ENCODE measurements at places on chromosomes 5 and 9.

DNA sequence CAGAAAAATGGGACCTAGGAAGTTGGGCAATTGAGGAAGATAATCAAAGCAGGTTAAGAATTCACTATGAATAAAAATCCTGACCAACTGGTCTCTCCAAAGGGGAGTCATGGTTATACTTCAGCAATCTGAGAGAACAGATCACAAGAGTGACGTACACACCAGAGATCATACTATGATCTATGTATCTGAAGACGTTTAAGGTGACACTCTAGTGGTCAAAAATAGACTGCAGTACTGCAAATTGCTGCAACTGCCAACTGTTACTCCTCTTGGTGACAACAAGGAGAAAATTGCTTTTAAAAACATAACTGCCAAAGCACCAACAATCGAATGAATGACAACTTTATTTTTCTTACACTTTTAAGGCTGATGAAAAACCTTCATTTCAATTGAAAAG, 4.9 kb downstream of the AK6 start:
- DNase-seq, result no peak

- DNase-seq, result no peak
These were observed 12.6 kb downstream of the HNRNPH1 start for GRCh38 chr5:179610903-179611265.

GRCh38 chr5:149724130-149724840, 5.8 kb upstream of the PPARGC1B start:
- DNase-seq, result no peak

DNA sequence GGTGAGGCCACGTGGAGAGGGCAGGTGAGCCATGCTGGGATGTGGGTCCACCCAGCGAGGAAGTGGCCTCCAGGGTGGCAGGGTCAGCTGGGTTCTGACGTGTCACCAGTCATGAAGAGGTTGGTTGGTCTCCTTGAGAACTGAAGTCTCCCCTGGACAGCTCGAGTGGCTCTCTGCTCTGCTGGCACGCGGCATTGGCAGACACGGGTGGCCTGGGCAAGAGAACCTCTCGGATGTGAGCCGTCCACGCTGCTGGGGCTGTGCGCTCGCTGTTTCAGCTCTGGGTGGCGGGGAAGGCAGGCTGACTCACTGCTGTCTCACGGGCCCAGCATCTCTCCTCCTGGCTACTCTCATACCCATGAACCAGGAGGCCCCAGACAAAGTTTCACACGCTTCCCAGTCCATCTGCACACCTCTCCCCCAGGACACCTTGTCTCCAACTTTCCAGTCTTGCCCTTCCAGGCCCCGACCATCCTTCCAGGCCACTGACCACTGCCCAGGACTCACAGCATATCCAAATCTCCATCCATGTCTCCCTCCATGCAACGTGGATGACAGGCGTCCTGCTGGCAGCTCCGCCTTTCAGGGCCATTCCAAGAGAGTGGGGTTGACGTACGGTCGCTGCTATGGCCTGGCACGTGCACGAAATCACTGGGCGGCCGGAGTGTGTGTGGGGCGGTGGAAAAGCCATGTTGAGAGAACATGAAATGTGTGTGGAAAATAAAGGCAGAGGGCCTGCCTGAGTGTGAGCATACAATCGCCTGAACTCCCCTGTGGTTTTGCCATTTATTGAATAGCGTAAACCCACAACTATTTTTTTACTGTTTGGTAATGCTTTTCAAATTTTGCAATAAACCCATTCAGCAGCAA, 145.0 kb upstream of the COL5A1 start:
- DNase-seq, result no peak

DNA sequence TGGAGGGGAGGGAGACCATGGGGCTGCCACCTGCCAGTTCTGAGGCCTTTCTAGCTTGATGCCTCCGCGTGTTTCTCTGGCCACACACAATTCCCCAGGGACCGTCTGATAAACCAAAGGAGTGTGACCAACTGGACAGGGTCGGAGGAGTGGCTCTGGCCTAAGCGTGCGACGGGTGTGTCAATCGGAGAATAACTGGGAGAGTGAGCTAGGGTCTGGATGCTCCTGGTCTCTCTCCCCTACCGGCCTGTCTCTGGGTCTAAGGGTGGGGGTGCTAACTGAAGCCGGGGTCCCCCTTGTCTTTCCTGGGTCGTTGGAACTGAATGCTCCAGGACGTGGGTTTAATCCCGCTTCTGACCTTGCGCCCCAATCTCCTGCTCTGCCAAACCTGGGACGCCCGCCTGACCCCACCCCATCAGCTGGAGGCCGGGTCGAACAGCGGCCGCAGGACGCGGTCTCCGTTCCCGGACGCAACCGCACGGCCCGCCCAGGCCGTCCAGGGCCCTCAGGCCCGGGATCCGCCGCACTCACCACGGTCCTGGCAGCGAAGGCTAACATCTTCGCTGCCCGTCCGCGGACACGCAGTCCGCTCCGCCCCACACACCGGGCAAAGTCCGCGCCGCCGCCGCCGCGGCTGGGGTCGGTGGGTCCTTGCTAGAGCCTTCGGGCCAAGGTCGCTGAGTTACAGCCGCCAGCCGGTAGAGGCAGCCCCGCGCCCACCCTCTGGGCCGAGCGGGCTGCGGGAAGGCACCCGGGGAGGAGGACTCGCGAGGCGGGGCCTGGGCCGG, 447 bp downstream of the CRAT start:
- no peak for DNase-seq

GRCh38 chr5:154320224-154321089, 125.3 kb upstream of the SAP30L start:
- no peak for DNase-seq

DNA sequence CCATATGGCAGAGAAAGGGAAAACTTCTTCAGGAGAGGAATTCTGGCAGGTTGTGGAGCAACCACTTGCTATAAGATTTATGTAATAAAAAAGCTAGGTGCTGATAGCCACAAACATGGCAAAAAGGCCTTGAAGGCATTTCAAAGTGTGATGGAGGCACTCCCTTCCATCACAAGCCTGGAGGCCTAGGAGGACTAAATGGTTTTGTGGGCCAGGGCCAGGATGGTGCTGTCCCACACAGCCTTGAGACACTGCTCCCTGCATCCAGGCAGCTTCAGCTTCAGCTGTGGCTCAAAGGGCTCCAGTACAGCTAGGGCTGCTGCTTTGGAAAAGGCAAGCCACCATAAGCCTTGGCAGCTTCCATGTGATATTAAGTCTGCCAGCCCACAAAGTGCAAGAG, 632.8 kb downstream of the BRINP1 start:
- DNase-seq, result no peak

Data from NCI-H1105 treated with DMSO at 0.1 percent for 48 hours (cell line).